ENCODE measurements at places on chromosomes 4 and X.

GRCh38 chrX:8190341-8190830 is 19.3 kb upstream of the VCX2 start:
- DNase-seq: no peak

- no peak for DNase-seq
Observed at GRCh38 chr4:95537863-95538488, 10.8 kb downstream of the UNC5C start.

DNA sequence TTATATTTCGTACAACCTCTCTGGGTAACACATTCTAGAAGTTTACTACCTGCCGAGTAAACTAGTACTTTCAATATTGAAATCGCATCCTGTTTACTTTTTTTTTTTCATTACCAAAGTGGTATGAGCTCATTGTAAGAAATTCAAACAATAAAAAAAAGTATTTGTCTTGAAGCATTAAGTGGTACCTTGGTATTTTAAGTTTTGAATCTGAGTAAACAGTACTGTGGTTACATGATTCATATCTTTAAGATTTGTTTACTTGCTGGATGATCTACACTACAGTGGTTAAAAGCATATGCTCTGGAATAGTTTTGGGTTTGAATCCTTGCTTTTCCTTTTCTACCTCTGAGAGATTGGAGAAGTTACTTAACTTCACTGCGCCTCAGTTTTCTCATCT is 3.8 kb upstream of the MMGT1 start:
- DNase-seq: no peak

DNA sequence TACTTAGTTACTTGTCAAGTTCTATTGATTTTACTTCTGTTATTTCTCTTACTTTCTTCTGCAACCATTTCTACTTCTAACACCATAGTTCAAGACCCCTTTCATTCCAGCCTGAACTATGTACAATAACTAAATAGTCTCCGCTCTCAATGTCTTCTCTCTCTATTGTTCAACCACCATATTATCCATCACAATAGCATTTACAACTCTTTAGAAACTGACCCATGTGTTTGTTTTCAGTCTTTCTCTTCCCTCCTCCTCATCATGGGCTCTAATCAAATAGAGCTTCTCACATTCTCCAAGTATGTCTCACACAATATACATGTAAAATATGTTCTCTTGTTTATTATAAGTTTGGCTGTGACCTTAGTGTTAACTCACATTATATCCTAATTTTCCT is 143.6 kb downstream of the ZAR1 start:
- no peak for DNase-seq

DNA sequence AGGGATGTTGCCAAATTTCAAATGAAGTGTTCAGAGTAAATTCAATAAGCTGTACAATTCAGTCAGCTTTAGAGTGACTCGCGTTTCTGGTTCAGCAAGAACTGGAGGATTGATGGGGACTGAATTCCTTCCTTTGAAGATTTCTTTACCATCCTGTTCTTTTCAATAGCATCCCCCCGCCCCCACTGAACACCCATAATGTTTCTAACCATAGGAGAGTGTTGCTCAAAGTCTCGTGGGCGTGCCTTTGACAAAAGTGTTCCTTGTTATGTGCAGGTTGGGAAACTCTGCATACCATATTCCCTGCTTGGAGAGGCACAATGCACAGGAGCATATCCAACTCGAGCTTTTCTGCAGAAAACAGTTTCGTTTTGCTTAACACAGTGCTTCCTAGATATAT is 323.5 kb upstream of the CASK start:
- DNase-seq: no peak

GRCh38 chr4:68878048-68878447 is 62.3 kb downstream of the UGT2B10 start:
- DNase-seq: no peak

DNA sequence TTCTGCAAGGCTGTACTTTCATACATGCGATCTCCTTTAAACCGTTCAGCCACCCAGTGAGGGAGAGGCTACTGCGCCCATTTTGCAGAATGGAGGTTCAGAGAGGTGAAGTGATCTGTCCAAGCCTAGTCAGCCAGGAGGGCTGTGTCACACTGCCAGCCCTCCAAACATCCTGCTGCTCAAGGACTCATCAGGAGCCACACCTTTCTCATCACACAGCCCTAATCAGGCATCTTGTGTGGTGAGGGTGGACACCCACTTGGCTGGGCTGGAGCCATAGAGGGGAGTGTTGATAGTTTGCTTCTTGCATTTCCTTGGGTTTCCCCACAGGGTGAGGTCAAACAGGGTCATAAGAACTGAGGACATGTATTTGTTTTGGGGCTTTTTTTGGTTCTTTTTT is 5.4 kb upstream of the CXCR3 start:
- no peak for DNase-seq

DNA sequence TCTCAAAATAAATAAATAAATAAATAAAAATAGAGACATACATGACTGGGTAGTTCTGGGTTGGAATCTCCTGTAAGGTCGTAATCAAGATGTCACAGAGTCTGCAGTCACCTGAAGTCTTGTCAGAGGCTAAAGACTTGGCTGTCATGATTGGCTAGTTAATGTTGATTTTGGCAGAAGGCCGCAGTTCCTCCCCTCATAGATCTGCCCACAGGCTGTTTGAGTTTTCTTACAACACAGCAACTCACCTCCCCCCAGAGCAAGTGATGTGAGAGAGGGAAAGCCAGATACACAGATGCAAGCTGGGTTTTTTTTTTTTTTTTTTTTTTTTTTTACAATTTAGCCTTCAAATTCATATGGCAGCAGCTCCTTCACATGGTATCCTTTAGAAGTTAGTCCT is 36.4 kb upstream of the BMPR1B start:
- no peak for DNase-seq
